CD4-positive, CD25-positive, alpha-beta regulatory T cell (primary cell): ENCODE measurements at places on chromosomes 6 and 20. TPM values are rescaled to one million over a fixed set of nuclear protein-coding genes. Genes with fewer than 3 reads are reported as not detected.

TULP4 gene
- 57.8 TPM for polyA plus RNA-seq

LY86 gene
- 3.1 TPM for polyA plus RNA-seq

ZSWIM3 gene
- 0.90 TPM for polyA plus RNA-seq

POPDC3 gene
- polyA plus RNA-seq = not detected

DNA sequence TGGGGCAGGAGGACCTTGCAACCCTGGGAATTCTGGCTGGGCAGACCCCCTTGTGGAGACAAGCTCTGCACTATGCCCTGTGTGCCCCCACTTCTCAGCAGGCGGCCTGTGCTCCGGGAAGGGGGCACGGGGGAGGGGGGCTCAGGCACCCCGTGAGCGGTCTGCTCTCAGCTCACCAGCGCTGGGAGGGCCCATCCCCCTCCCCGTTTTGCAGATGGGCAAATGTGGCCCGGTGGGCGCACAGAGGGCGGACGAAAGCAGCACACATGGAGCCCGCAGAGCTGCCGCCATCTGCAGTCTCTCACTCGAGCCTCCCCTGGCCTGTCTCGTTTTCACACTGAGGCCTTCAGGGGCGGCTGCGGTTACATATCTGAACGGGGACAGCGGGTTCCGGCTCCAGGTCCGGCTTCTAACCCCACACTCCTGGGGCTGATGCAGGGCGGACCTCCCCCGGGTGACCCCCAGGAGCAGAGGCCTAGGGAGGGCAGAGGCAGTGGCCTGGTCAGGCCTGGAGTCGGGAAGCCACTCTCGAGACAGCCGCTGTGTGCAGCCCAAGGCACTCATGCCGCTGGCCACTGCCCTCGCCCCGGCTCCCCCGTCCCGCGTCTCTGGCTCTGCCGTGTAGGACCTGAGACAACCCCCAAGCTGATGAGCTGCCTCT is 13.9 kb downstream of the CHRNA4 start:
- DNase-seq = no peak

DNA sequence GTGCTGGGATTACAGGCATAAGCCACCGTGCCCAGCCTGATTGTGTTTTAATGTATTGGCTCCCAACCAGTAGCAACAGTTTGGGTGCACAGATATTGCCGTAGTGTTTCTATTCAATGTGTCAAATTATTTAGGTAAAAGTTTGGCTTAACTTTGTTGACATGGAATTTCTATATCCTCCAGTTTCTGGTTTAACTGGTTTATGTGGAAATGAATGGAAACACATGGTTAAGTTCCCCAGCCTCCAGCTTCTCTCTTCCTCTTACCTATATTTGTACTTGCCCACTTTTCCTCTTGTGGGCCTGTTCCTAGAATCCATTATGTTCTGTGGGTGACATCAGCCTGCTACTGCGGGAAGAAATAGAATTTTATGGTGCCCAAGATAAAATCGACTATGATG is 53.9 kb upstream of the ESR1 start:
- no peak for DNase-seq

DNA sequence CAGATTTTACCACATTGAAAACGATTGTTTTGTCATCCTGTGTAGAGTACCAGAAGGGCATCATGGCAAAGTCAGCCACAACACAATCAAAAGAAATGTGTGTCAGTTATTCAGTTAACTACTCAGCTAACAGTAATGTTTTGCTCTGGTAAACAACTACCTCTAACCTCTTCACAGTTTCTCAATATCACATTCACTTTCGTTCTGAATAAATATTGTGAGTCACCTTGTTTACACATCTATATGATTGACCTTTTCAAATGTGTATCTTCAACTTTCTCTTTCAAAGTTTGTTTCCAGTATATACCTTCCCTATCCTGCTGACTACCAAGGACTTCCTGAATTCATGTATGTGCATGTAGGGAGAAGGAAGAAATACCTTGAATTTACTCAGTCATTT is 216.6 kb upstream of the UFL1 start:
- no peak for DNase-seq

DNA sequence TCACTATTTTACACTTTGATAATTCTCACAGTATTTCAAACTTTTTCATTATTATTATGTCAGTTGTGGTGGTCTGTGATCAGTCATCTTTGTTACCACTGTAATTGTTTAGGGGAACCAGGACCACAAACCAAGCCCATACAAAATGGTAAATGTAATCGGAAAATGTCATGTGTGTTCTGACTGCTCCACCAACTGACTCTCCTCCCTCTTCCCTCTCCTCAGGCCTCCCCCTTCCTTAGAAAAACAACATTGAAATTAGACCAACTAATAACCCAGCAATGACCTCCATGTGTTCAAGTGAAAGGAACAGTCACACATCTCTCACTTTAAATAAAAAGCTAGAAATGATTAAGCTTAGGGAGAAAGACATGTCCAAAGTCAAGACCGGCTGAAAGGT is 63.8 kb downstream of the GMDS start:
- no peak for DNase-seq
